ENCODE measurements at places on chromosomes 6 and 20.

DNA sequence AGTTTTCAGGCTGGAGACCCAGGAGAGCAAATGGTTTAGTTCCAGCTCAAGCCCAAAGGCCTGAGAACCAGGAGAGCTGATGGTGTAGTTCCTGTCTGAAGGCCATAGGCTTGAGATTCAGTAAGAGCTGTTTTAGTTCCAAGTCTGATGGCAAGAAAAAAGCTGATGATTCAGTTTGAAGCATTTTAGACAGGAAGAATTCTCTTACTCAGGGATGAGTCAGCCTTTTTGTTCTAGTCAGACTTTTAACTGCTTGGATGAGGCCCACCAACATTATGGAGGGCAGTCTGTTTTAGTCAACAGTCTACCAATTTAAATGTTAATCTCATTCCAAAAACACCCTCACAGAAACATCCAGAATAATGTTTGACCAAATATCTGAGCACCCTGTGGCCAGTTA, 2.5 kb downstream of the ZSCAN26 start:
- no peak for DNase-seq

DNA sequence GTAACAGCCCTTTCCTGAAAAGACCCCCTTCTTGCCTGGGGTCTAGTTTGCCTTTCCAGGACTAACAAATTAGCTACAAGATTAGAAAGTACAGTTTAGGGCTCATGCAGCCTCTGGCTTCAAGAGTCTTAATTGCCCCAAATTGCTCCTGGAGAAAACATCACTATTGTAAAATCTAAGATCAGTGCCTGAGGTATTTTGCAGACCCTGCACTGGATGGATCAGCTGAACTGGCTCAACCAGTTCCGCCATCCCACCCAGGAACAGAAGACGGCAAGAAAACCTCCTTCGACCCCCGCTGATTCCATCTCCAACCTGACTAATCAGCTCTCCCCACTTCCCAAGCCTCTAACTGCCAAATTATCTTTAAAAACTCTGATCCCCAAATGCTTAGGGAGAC, 236.5 kb upstream of the KCNG1 start:
- no peak for DNase-seq

DNA sequence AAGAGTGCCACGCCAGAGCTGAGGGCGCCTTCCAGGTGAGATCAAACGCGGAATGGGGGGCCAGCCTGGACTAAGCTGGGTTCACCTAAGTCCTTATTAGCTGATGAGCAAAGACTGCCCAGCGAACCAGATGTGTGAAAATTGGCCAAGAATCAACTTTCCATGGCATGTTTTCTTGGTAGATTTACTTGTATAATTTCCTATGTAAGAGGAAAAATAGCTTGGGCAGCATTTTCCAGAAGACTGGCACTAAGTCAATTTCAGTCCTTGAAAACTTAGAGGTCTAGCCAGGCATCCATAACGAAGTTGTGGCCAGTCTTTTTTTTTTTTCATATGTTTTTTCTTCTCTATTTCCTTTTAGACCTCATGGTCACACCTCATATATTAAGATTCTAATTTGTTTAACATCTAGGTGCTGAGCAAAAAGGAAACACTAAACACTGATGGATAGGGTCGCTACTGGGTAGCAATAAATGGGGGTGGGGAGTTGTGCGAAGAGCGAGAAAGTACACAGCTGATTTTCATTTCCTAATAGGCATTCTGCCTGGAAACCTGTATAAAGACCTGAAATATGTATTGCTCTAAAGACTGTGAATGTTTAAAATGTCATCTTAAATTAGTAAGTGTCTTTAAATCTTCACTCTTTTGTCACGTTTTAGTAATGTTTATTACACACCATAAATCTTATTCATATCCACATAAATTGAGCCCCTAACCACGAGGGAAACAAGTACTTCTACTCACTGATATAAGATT, 188.8 kb downstream of the CD83 start:
- DNase-seq = no peak

DNA sequence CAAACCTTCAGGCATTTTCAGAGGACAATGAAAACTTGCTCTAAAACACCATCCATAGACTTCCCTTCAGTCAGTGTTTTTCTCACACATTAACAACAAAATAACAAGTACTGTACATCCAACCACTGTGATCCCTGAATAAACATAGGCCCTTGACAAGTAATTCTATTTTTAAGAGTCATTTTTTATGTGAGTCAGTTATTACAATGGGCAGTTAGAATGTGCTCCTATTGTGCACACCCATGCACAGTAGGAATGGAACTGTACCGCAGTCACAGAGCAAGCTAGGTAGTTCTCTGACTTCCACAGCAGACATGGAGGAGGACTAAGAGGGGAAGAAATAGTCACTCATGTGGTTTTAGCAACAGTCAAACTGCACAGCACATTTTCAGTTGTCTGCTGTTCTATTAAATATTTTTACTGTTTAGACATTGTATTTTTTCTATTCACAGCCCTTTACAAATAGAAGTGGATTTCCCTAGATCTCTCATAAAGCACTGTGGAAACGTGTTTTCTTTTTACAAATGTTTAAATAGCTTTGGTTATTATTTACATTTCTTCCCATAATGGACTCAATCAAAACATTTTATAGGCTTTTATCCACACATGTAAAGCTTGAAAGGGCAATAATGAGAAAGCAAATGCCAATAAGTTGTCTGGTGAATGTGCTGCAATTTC, 100.4 kb downstream of the JAG1 start:
- DNase-seq = no peak

DNA sequence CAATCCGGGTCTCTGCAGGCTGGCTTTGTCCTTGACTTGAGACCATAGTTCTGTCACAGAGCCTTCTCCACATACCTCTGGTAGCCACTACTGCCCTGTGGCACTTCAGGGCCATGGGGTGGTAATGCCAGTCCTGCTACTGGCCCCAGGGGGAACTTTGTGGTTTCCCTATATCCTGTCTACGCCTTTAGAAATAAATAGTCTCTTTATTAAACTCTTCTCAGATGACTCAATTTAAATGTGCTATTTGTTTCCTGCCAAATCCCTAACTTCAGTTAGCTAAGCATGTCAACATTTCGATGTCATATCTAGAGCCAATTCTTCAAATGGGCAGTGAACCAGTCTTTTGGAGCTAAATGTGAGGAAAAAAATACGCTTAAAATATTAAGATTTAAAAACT, 60.1 kb downstream of the SEL1L2 start:
- no peak for DNase-seq

GRCh38 chr6:166927240-166927934, 29.0 kb downstream of the RNASET2 start:
- DNase-seq = no peak

- no peak for DNase-seq
Measured at GRCh38 chr6:83756565-83756964, 47.7 kb upstream of the SNAP91 start.

- no peak for DNase-seq
Measured at GRCh38 chr6:124557873-124558272, 404.4 kb upstream of the RNF217 start.

DNA sequence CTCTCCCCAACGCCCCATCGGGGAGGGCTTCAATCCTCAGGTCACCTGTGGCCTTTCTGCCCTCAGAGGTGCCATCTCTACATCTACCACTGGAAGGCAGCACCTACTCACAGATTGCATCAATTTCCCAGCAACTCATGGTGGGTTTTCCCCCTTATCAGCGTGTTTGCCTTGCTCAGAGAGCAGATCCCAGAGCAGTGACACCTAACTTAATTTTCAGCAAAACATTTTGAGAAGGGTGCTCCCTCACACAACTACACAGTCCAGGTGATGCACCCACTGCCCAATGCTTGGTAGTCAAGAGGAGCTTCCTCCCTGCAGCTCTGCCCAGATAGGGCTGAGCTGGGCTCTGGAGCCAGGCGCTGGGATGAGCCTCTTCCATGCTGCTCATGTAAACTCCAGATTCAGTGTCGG, 48.2 kb downstream of the PLG start:
- DNase-seq = no peak

DNA sequence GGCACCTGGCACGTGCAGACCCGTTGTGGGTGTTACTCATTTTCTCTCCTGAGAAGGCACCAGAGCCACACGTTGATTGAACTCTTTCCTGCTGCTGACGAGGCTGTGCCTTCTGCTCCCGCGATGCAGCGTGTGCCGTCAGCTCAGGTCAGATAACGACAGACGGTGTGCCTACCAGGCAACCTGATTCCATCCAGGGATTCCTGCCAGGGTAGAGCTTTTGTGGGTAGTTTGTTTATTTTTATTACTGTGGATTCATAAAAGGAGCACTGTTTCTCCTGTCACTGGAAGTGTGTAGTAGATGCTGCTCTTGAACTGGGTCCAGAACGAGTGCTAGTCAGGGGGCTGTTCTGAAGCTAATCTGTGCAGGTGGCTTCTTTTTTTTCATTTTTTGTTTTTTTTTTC, 20.7 kb downstream of the PRPF6 start:
- no peak for DNase-seq

DNA sequence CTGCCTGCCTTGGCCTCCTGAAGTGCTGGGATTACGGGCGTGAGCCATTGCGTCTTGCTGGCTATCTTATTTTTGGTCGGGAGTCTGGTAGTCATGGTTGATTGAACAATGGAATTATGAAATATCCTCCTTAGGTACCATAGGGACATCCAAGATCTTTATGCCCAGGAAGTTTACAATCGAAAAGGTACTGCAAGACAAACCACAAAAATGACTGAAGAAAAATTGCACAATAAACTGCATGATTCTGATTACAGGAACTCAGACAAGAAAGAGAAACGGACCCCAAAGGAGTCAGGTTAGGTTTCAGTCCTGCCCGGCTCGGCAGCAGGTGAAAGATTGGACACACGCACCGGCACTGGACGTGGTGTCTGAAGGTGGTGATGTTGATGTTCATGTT, 5.3 kb downstream of the SLC26A8 start:
- no peak for DNase-seq
